ENCODE measurements at places on chromosomes 7 and 10.

GRCh38 chr7:148669927-148670326 lies 28.8 kb upstream of the CUL1 start:
- no peak for DNase-seq

- DNase-seq: peak; percentile 55
Observed at GRCh38 chr10:48604991-48605508, at the start of gene ARHGAP22. Gene ARHGAP22, minus strand, starts transcription at chr10:48605073. Its CDS starts 277 bp downstream, at chr10:48604796.

DNA sequence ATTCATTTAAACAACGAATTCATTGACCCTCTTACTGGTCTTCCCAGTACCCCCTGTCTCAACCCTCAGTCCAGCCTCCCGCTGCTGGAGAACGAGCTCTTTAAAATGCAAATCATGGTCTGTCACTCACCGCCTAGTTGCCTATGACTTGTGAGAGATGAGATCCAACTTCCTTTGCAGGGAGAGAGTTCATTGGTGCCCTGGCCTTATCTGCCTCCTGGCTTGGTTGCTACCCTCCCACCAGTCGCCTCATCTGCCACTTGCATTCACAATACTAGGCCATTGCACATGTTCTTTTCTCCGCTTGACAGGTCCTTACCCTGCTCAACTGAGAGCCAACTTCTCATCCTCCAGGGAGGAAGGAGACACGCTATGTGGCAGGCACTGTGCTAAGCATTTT lies 54.0 kb upstream of the MXI1 start:
- no peak for DNase-seq

GRCh38 chr7:46291050-46291438 lies 370.0 kb upstream of the IGFBP3 start:
- no peak for DNase-seq

DNA sequence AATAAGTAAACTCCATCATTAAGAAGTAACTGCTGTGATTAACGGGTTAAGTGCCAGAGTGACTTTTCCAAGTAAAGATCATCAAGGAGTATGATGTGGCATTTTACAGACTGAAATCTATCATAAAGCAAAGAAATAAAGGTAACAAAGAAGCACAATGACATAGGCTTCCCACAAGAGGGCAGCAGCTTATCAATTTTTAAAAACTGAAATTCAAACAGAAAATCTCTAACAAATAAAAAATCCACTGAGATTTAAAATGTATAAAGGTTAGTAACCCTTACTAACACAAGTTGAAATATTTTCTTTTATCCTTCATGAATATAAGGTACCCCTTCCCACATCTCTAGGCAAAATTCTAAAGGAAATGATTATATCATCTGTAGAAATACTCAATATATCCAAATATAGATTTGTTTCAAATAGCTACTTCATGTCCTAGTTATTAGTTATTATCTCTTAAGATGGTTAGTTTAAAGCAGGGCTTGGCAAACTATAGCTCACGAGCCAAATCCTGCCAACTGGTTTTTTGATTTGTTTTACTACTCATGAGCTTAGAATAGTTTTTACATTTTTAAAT lies 29.2 kb downstream of the FAM3C start:
- DNase-seq: no peak

DNA sequence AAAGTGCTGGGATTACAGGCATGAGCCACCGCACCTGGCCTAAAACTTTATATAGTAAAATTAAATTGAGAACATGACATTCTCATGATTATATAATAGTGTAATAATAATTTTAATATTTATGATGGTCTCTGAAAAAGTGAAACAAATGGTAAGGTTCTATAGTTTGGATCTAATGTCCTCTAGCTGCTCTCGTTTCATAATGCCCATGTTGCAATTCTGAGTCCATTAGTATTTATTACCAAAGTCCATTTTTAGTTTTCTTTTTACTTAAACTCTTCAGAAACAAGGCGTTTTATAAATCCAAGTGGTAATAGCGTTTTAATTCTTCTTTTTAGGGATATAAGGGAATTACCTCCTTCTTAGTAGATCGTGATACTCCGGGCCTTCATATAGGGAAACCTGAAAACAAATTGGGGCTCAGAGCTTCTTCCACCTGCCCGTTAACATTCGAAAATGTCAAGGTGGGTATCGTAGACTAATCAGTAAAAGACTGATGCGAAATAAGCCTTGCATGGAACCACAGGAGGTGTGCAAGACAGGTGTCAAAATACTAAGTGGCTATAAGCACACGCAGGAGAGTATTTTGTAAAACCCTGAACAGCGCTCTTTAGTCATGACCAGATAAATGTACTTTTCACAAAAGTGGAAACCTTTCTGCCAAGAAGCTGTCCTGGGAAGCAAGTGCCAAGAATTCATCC lies 34.1 kb downstream of the ACADSB start:
- DNase-seq: no peak

DNA sequence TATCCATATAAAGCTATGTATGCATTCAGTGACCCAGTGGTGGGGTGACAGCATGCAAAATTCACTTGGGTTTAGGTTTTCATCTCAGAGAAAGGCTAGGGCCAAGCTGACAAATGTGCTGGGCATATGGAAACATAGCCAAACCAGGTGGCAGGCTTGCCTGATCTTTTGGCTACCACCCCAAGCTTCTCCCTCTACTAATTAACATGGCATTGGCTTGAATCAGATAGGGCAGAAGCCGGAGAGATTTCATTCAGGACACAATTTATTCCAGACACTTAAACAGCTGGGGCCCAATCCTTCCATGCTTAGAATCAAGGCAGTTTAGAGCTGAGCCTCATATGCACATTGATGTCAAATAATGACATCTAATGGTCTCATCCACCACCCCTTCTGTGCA lies 95.5 kb upstream of the AGK start:
- no peak for DNase-seq

DNA sequence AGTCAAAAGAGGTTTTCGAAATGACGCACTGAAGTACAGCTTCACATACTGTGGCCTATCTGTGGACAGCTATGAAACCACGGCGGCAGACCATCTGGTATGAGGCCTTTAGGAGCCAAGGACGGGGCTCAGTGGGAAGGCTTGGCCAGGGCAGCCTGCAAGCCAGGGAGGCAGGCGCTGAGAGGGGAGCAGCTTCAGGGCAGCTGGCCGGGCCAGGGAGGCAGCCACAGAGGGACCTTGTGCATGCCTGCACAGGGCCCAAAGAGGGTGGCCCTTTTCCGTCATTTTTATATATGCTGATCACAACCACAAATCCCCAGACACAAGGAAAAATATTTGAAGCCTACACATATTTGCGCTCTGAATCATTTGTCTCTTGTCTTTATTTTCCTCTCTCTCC lies 13.5 kb downstream of the CALD1 start:
- DNase-seq: no peak

DNA sequence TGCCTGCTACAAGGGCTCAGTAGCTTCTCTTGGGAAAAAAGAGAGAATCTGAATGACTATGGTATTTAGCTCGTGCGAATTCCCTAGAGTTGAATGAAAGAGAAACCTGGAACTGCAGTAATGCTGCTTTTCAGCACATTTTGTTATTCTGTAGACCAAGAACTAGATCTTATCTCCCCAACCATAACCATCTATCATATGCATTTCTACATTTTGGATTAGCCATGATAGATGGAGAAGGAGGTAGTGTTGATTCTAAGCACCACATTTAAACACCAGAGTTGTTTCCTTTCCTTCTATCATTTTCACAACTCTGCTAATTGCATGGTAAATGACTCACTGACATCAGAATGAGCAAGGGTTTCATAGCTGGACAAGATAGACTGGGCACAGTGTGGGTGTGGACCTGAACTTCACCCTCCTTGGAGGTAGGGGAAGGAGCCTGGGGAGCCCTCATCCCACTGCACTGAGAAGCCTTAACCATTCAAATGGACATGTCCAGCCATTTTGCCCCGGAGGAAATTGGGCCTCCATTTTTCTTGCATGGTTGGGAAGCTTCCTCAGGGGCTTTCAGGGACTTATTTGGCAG lies 55.3 kb upstream of the BMPER start:
- no peak for DNase-seq

- DNase-seq: no peak
Observed at GRCh38 chr10:87861566-87861952, 1.8 kb downstream of the KLLN start.

- DNase-seq: no peak
Observed at GRCh38 chr10:20768843-20769242, 128.3 kb downstream of the NEBL start.

GRCh38 chr7:48360574-48360973 lies 189.3 kb downstream of the ABCA13 start:
- DNase-seq: no peak

DNA sequence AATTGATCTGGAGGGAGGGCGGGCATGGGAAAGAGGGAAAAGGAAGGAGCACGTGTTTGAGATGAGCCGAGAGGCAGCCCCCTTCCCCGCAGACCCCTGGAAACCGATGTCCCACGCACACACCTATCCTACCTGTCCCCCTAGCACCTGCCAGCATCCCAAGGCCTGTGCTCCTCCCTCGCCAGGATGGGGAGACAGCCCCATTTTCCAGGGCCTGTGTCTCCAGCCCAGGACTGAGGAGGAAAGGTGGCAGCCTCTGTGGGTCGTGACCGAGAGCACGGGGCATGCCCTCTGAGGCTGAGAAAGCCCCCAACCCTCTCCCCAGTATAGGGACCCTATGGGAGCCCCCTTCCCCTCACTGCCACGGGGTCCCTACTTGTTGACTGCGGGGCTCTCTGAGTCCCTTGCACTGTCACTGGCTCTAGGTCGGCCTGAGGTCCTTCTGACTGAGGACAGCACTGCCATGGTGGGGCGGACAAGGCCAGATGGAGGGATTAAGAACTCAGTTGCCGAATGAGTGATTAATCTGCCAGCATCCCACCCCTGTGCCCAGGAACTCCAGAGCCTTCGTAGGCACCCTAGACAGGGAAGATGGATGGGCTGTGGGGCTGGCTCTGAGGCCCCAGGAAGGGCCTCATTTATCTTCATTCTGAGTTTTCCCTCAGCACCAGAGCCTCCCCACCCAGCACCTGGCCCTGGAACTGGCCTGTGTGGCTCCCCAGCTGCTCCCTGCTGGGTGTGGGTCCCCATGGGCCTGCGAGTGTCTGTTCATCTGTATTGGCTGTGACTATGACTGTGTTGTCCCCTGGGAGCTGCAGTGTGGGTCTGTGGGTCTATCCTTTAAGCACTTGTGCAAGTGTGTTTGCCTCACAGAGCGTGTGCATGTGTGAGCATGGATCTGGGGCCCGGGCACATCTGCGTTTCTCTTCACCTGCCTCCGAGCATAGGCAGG lies 26.0 kb downstream of the CRHR2 start:
- DNase-seq: no peak

GRCh38 chr10:45302573-45302972 lies 12.8 kb downstream of the OR13A1 start:
- DNase-seq: no peak

GRCh38 chr7:74023092-74023536 lies 4.9 kb upstream of the ELN start:
- DNase-seq: no peak

- DNase-seq: no peak
Observed at GRCh38 chr10:59283456-59284091, 78.8 kb downstream of the FAM13C start.

DNA sequence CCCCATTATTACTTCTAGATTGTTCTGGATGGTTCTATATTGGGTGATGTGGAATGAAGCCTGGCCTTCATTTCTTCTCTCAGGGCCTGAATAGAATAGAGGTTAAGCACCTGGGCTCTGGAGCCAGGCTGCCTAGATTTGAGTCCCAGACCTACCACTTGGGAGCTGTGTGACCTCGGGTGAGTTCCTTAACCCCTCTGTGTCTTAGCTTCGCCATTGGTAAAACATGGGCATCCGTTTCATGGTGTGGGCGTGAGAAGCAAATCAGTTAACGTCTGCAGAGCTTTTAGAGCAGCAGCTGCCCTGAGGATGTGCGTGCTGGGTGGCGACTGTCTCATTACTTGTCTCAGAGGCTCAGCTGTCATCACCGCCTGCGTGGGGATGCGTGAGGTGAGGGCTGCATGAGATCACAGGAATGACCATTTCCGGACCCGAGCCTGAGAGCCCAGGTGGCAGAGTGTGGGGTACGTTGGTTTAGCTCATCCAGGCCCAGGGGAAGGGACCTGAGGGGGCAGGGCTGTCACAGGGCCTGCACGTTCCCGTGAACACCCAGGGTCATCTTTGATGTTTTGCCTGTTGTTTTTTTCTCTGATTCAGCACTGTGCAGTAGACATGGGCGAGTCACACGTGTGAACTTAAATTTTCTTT lies 9.7 kb downstream of the AGAP3 start:
- no peak for DNase-seq

DNA sequence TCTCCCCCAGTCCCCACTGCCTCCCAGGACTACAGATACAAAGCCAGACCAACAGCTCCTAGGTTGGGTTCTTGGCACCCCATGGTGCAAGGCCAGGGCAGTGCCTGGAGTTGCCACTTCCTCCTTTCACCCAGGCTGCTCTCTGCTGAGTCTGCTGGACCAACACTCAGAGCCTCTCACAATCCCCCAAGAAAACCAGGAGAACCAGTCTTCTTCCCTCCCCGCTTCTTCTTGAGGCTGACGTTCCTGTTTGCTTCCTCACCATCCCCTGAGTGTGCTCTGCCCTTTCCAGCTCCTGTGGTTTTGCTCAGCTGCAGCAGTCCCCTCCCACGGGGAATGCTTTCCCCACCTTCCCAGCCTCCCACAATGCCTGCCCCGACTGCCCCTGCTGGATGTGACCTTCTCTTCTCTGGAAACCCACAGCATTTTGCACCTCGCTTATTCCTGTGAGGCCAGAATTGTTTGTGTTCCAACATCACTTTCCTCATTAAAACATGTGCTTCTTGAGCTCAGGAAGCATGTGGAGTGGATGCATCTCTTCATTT lies 89.9 kb downstream of the GOLGA7B start:
- no peak for DNase-seq

DNA sequence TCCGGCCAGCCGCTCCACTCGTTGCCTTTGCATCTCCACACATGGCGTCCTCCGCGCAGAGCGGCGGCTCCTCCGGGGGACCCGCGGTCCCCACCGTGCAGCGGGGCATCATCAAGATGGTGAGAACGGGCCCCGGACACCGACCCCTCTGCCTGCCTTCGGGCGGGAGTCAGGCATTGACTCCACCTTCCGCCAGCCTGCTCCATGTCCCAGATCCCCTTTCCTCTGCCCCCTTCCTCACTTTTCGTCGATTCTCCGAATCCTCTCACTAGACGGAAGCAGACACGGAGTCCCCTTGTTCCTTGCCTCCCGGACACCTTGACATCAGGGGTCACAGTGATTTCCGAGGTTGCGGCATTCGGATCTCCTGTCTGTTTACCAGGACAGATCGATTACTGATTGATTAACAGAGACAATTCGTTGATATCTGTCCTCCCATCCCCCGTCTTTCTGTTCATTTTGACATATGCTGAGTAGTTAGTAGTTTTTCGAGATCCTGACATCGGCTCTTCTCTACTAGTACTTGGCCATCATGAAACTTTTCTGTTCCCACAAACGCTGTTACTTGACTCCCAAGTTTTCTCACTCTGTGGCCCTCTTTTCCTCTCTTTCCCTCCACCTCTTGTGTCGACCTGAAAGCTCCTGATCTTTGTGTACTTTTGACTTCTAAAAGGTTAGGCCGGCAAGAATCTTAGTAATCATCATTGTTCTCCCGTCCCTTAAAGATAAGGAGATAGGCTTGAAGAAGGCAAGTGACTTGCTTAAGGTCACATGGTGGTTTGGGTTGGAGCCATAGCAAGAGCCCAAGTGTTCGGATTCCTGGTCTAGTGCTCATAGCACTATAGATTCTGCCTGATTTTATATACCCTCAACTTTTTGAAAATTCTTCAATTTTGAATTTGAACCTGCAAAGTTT lies 597 bp downstream of the SND1 start:
- no peak for DNase-seq

All from D721Med (cell line).